ENCODE measurements at places on chromosomes 6 and 20. TPM values are rescaled to one million over a fixed set of nuclear protein-coding genes. Genes with fewer than 3 reads are reported as not detected.

The CALHM6 gene
- total RNA-seq: not detected

The RHAG gene
- 0.05 TPM for total RNA-seq

The ECT2L gene
- total RNA-seq: not detected

The EPB41L1 gene
- 19.8 TPM for total RNA-seq

The SHLD1 gene
- total RNA-seq: 3.6 TPM

The CLPSL2 gene
- not detected for total RNA-seq

The MOG gene
- not detected for total RNA-seq

The SAMD3 gene
- total RNA-seq: 5.0 TPM

The MAP3K4 gene
- total RNA-seq: 24.5 TPM

The LTA gene
- not detected for total RNA-seq

The LIN28B gene
- 2.3 TPM for total RNA-seq

The C2 gene
- 0.13 TPM for total RNA-seq

The ARHGAP40 gene
- total RNA-seq: 0.03 TPM

The MCCD1 gene
- not detected for total RNA-seq

The ANKRD6 gene
- total RNA-seq: 1.0 TPM

The COL10A1 gene
- not detected for total RNA-seq

The SLC13A3 gene
- not detected for total RNA-seq

The ZNF334 gene
- not detected for total RNA-seq

The OPRL1 gene
- 0.33 TPM for total RNA-seq

The E2F1 gene
- total RNA-seq: 37.1 TPM

The MYCT1 gene
- 1.8 TPM for total RNA-seq

The TAB2 gene
- 14.9 TPM for total RNA-seq

The C6orf52 gene
- 1.9 TPM for total RNA-seq

The KIAA0408 gene
- 0.23 TPM for total RNA-seq

The GHRH gene
- total RNA-seq: not detected

The IL17A gene
- total RNA-seq: not detected

The LY86 gene
- not detected for total RNA-seq

The SGK2 gene
- total RNA-seq: not detected

The TBX18 gene
- total RNA-seq: 5.9 TPM

The CCR6 gene
- 0.06 TPM for total RNA-seq

The BPIFA1 gene
- not detected for total RNA-seq

The RAET1L gene
- not detected for total RNA-seq

The SLC22A1 gene
- 1.1 TPM for total RNA-seq

The HLA-F gene
- 0.90 TPM for total RNA-seq

The GZF1 gene
- total RNA-seq: 11.4 TPM

The DOK5 gene
- total RNA-seq: 0.31 TPM

The CDH22 gene
- total RNA-seq: not detected

The GID8 gene
- 20.1 TPM for total RNA-seq

The RPP21 gene
- total RNA-seq: 116 TPM

The SENP6 gene
- 41.8 TPM for total RNA-seq

The ANGPT4 gene
- 0.02 TPM for total RNA-seq

The REV3L gene
- 13.5 TPM for total RNA-seq

The RIPPLY2 gene
- not detected for total RNA-seq

The RAET1G gene
- 1.6 TPM for total RNA-seq

The CST7 gene
- 1.0 TPM for total RNA-seq

The FAM217A gene
- total RNA-seq: not detected

The DSP gene
- total RNA-seq: 3.4 TPM

The KIF6 gene
- 2.9 TPM for total RNA-seq

The ENPP5 gene
- total RNA-seq: not detected

The PSORS1C2 gene
- total RNA-seq: not detected

The EPB41L2 gene
- total RNA-seq: 32.5 TPM

The CRIP3 gene
- not detected for total RNA-seq

The OLIG3 gene
- not detected for total RNA-seq

The CCM2L gene
- total RNA-seq: not detected

The CDH26 gene
- total RNA-seq: 0.64 TPM

Measured in HT1080 (cell line).